ENCODE measurements at places on chromosomes 7 and 10.

DNA sequence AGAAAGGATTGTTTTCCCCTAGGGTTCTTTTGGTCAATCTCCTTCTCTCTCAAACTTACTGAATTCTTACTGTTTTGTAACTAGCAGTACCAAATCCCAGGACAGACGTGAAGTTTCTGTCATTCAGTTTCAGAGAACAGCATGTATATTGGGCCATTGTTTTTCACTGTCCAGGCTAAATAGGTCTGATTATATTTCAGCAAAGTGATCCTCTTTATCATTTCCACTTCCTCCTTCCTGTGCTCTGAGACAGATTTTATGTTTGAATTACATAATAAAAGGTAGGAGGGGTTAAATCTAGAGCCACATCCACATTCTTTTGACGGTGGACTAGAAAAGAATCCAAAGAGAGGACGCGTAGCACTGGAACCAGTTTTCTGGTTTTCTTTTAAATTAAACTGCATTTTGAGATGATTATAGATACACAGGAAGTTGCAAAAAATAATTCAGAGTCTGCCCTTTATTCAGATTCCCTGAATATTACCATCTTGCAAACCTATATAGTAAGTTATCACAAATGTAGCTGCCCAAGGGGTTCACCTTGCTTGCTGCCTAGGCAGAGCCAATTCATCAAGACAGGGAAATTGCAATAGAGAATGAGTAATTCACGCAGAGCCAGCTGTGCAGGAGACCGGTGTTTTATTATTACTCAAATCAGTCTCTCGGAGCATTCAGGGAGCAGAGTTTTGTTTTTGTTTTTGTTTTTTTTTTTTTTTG lies 40.1 kb downstream of the AKR1E2 start:
- DNase-seq: no peak

DNA sequence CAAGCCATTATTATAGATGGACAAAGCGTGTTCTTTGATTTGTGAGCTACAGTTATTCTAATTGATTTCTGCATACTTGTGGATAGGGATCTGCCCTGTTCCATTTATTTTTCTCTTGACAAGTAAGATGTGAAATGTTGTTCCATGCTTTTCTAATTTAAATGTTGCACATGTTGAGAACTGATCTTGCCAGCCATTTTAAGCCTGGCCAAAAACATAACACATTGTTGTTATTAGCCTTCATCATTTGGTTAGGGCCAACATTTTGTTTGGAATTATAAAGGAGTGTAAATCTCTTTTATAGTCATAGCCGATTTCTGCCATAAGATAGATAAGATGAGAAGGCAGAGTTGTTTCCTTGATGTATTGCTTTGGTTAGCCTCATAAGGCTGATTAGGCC lies 117.0 kb downstream of the WNT2 start:
- DNase-seq: no peak

DNA sequence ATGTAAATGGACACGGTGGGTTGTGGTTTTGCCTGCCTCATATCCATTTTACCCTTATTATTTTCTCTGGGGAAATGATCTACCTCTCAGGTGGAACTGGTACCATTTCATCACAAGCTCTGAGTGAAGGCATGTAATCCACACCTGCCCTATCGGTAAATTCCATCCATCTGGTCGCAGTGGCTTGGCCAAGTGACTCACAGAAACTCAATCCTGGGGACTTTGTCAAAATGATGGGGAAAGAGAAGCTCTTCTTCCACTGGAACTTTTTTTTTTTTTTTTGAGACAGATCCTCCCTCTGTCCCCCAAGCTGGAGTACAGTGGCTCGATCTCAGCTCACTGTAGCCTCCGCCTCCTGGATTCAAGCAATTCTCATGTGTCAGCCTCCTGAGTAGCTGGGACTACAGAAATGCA lies 48.2 kb upstream of the ANKRD1 start:
- no peak for DNase-seq

DNA sequence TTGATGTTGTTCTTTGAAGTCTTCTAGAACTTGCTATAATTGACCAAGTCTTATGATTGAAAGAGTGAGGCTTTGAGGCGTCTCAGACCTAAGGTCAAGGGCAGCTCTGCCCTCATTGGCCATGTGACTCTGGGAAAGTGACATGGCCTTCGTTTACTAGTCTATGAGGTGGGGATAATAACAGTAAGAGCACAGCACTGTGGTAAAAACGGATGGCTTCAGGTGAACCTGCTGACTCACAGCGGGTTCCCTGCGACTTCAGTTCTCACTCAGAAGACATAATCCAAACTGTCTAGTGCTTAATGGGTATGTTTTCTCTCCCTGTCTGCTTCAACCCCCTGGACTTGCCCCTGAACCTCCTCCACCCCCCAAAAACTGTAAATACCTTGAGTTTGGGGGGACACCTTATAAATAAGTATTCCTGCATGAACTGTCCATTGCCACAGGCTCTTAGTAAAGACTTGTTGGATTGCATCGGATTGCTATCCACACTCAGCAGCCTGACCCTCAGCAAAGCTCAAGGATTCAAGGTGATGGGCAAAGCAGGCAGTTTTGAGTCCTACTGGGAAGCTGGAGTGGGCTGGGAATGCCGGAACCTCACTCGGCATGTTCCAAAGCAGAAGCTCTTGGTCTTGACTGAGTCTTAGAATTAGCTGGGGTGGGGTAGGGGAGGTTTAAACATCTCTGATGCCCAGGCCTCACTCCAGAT lies 304.6 kb downstream of the KLF6 start:
- DNase-seq: no peak

- no peak for DNase-seq
Measured at GRCh38 chr10:1782841-1783240, 45.5 kb upstream of the ADARB2 start.

- DNase-seq: no peak
Measured at GRCh38 chr7:35463176-35463700, 209.3 kb upstream of the TBX20 start.

- no peak for DNase-seq
Measured at GRCh38 chr10:11705722-11706121, 36.5 kb upstream of the ECHDC3 start.

DNA sequence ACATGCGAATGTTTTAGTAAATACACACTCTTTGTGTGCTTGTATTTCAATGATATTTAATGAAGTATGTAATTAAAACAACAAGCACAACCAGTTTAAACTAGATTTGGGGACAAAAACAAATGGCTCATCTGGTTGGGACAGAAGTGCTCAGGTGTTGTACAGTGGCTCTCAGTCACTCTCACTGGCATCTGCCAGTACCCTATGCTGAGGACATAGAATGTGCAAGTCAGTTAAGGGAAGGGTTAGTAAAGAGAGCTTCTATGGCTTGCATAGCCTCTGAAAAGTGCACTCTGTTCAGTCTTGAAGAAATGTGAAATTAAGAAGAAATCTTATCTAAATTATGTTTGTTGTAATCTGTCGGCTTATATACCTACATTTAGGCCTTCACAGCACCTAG lies 183.0 kb downstream of the LRRC4 start:
- no peak for DNase-seq

GRCh38 chr10:29710128-29710527 lies 75.4 kb upstream of the SVIL start:
- no peak for DNase-seq

DNA sequence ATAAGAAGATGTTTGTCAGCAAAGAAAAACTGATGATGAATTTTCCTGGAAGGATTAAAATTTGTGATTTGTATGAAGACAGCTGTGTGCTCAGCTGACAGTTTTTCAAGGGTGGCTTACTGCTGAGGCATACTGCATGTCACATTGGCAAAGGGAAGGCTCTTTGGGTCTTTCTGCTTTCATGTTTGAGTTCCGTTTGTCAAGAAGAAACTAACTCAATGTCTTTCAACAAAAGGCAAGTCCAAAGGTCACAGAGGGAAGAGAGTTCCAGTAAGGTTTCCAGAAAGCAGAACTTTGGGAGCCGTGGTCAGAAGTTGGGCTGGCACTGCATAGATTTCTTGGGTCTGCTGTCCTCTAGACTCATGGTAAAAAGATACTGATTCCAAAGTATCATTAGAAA lies 16.9 kb downstream of the DYDC2 start:
- DNase-seq: no peak

GRCh38 chr10:89879121-89879520 lies 177.7 kb downstream of the KIF20B start:
- no peak for DNase-seq

- DNase-seq: no peak
Measured at GRCh38 chr7:5687936-5688630, 93.4 kb downstream of the RNF216 start.

GRCh38 chr10:103013416-103013815 lies 95.3 kb downstream of the CNNM2 start:
- no peak for DNase-seq

Data from G401 (cell line).